RCC 7860 (cell line): ENCODE measurements at places on chromosomes 4 and X.
A peak's percentile ranks its signal among the peaks of the same experiment; 100 is the strongest.

- DNase-seq: peak; percentile 30
Measured at GRCh38 chrX:22081475-22082092, 49.5 kb downstream of the PHEX start.

GRCh38 chr4:8840816-8841455, 30.7 kb downstream of the HMX1 start:
- no peak for DNase-seq

- no peak for DNase-seq
Measured at GRCh38 chr4:143555676-143556075, 42.2 kb downstream of the SMARCA5 start.

GRCh38 chr4:128601991-128602695, 207.4 kb upstream of the JADE1 start:
- DNase-seq: peak; percentile 9

DNA sequence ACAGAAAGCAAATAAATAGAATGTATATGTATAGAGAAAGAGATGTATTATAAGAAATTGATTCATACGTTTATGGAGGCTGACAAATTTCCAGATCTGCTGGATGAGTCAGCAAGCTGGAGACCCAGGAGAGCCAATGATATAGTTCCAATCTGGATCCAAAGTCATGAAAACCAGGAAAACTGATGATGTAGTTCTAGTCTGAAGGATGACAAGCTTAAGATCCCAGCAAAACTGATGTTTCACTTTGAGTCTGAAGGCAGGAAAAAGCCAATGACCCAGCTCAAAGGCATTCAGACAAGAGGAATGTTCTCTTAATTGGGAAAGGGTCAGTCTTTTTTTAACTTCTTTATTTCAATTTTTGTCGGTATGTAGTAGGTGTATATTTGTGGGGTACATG, 102.6 kb downstream of the LHFPL1 start:
- no peak for DNase-seq

GRCh38 chrX:67545893-67546495, 2.2 kb downstream of the AR start:
- DNase-seq: no peak

DNA sequence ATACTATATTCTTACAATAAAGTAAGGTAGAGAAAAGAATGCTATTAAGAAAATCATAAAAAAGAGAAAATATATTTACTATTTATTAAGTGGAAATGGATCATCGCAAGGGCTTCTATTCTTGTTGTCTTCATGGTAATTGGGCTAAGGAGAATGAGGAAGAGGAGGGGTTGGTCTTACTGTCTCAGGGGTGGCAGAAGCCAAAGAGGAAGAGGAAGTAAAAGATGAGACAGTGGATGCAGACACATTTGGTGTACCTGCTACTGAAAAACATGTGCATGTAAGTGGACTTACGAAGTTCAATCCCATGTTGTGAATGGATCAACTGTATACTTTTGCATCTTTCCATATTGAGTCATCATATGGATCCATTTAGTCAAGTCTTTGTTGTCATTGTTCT, 1502.1 kb upstream of the ADGRL3 start:
- DNase-seq: no peak

DNA sequence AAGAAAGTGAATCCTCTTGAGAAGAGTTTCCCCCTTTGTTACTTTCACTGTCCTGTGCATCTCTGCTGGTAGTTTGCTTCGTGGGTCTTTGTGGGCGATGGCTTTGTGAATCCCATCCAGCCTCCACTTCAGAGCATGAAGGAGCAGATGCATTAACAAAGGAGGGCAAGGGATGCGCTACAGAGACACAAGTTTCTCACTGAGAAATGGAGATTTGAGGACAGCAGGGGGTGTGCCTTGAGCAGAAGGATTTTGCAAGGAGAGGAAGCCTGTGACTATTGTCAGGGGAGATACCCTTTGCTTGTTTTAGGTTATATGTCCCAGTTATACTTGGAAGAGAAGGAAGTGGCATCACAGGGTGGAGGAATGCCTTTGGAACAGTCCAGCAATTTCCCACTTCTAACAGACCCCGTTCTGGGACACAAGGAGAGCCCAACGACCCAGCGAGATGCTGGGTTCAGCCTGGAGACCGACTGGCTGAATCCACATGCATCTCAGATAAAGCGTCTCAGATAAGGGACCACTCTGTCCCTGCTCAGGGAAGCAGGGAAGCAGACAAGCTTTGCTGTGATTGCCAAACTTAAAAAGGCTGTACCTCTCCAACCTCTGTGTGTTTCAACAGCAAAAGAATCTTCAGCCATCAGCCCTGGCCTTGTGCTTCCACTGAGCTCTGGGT, 314.6 kb upstream of the GATB start:
- DNase-seq: no peak

- no peak for DNase-seq
Measured at GRCh38 chrX:104668550-104668949, 102.6 kb downstream of the IL1RAPL2 start.

- peak; percentile 84 for DNase-seq
Measured at GRCh38 chrX:1468250-1468772, 15.6 kb upstream of the ASMTL start.

- DNase-seq: no peak
Measured at GRCh38 chr4:67750691-67751090, 3.5 kb downstream of the GNRHR start.

DNA sequence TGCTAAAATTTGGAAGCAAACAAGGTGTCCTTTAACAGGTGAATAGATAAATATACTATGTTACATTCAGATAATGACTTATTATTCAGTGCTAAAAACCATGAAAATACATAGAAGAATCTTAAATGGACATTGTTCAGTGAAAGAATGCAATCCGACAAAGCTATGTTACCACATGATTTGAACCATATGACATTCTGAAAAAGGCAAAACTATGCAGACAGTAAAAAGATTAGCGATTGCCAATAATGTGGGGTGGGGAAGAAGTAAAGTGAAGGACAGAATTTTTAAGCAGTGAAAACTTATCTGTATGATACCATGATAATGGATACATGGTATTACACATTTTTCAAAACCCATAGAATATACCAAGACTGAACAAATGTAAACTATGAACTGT, 926.9 kb downstream of the FAT4 start:
- no peak for DNase-seq

- no peak for DNase-seq
Measured at GRCh38 chr4:2458546-2459491, 10.1 kb upstream of the RNF4 start.

- DNase-seq: no peak
Measured at GRCh38 chr4:150367326-150367725, 214.6 kb upstream of the MAB21L2 start.

- DNase-seq: no peak
Measured at GRCh38 chr4:159266981-159267868, 164.3 kb downstream of the RAPGEF2 start.

- no peak for DNase-seq
Measured at GRCh38 chrX:134482371-134482770, 22.4 kb downstream of the HPRT1 start.

DNA sequence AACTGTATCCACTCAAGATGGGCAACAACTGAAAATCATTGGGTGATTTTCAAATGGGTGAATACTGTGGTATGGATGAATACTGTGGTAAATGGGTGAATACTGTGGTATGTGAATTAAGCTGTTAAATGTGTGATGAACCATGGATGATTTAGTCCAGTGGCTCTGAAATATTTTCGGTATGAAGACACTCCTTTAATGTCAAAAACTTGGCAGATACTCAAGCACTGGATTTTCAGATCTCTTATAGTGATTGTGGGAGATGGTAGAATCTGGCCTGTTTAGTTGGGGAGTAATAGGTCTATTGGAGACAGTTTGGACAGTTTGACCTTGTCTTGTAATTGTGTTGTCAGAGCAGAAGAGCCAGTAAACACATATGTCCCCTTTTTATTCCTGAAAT, 45.7 kb downstream of the SSX7 start:
- DNase-seq: peak; percentile 71

GRCh38 chr4:36477861-36478260, 196.4 kb downstream of the DTHD1 start:
- DNase-seq: no peak

- DNase-seq: no peak
Measured at GRCh38 chr4:85681221-85681657, 206.3 kb downstream of the ARHGAP24 start.
